ENCODE measurements at places on chromosomes 11 and 22.

DNA sequence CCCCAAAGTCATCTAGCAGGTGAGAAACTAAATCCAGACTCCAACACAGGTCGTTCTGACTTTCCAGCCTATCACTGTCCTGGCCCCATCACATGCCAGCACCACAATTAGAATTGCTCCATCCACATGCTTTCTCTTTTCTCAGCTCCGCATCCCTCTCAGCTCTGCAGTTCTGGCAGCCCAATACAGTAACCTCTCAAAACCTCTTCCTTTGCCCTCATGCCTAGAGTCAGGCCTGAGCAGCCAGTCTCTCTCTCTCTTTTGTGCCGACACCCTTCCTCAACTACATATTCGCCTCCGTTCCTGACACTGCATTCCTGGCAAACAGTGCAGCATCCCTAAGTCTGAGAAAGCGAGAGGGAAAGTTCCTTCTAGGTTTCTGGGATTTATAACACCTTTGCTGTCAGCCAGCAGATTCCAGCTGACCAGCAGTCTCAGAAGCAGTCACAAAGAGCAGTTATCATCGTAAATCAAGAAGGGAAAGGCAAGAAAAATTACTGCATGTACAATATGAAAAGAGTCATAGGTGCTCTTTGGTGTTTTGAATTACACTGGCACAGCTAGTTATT lies 258.0 kb downstream of the FAT3 start:
- no peak for DNase-seq

DNA sequence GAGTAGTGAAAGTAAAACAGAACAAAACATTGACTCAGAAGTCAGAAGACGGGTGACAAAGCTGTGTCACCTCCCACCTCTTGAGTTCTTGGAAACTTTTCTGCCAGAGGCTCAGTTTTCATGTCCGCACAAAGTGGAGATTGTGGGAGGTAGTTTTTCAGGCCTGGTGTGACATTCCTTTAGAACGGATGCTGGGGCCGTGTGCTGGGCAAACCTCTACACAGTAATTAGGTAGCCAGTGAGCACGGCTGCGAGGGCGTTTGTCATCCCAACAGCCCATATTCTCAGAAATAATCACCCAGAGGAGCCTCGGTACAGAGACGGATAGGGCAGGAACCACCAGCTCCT lies 1054.4 kb downstream of the TBC1D22A start:
- DNase-seq, result no peak

DNA sequence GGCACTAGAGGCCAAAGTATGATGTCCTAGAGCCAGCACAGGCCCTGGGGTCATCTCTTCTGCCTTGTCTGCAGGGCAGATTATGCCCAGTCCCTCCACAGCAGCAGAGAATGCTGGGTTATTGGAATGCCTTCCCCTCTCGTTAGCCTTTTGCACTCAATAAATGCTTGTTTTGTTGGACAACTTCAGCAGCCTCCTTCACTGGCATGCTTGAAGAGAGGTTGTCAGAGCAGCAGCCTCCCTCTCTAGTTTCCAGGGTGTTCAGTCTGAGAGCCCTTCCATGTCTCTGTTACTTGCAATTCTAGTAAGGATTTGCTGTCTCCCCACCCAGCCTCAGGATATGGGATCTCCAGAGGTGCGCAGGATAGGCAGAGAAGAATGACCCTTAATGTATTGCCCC lies 82.9 kb downstream of the PKNOX2 start:
- DNase-seq, result no peak

DNA sequence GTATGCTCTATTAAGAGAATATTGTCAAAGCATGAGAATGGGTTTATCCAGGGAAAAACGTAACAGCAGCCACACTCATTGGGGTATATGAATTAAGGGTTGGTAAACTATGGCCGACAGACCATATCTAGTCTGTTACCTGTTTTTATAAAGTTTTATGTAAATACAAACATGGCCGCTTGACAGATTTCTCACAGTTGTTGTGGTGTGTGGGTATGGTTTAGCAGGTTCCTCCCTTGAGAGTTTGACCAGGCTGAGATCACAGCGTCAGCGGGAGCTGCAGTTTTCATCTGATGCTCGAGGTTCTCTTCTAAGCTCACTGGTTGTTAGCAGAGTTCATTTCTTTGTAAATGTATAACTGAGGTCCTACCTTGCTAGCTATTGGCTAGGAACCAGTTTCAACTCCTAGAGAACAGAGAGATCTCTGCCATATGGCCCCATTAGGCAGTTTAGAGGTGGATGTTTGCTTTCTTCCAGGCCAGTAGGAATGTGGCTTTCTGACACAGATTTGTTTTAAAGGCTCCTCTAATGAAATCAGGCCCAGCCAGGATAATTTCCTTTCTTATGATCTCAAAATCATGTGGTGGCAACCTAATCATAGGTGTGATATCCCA lies 45.5 kb upstream of the GRIK4 start:
- DNase-seq, result no peak

DNA sequence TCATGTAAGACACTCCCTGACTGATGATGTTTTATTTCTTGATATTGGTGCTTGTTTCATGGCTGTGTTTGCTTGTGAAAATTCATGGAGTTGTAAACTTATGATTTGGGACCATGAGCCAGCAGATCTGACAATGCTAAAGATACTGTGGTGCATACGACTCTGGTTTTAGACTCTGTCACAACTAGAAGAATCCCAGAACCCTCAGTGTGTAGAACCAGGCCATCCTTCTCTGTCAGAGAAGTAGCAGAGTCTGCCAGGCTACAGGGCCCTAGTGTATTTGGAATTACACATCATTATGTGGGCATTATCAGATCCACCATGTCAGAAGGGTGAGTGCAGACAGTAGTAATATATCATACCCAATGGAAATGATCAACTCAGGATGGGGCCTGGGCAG lies 209.8 kb upstream of the POU2AF2 start:
- DNase-seq, result no peak

- no peak for DNase-seq
These were observed 1.8 kb upstream of the SLC22A8 start for GRCh38 chr11:63017306-63017974.

GRCh38 chr22:39254789-39255298 lies 10.1 kb upstream of the PDGFB start:
- no peak for DNase-seq

GRCh38 chr11:94106716-94107115 lies 21.9 kb upstream of the PANX1 start:
- no peak for DNase-seq
